ENCODE measurements at places on chromosomes 13 and 19.

GRCh38 chr19:53520163-53520546 lies 17.8 kb upstream of the ZNF331 start:
- no peak for DNase-seq

DNA sequence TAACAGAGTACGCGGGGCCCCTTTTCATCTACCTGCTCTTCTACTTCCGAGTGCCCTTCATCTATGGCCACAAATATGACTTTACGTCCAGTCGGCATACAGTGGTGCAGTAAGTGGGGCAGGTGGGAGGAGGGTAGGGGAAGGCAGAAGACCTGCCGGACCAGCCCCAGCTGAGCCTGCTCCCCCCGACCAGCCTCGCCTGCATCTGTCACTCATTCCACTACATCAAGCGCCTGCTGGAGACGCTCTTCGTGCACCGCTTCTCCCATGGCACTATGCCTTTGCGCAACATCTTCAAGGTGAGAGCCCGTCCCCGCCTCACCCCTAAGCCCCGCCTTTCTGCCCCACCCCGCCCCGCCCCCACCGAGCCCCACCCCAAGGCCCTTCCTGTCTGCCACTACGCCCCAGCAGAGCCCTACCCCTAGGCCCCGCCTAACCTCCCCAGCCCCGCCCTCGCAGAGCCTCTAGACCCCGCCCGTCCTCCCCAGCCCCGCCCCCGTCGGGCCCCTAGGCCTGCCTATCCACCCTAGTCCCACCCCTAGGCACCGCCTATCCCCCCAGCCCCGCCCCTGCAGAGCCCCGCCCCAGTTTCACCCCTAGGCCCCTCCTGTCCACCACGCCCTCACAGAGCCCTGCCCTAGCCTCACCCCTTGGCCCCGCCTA lies 7.7 kb downstream of the NDUFB7 start:
- no peak for DNase-seq

GRCh38 chr13:90534617-90535370 lies 812.7 kb upstream of the MIR17HG start:
- DNase-seq: no peak

- DNase-seq: peak; percentile 78
Observed at GRCh38 chr13:24271601-24272451, 37.6 kb upstream of the C1QTNF9 start.

GRCh38 chr19:29663861-29664752 lies 1.2 kb upstream of the PLEKHF1 start:
- no peak for DNase-seq

DNA sequence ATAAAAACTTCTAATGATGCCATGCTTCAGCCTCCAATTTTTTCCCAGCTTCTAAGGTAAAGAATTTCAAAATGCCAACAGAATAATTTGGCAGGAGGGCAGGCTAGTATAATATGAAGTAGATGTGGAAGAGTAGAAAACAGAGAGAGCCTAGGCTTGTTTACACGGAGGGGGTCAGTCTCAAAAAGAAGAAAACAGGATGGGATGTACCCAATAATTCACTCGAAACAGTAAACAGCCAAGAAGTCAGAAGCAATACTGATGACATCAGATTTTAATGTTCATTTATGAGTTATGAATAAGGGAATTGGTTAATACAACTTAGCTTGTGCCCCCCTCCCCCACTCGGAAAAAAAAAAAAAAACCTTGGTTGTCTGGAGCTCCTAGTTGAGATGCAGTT lies 422.5 kb downstream of the FOXO1 start:
- no peak for DNase-seq

GRCh38 chr19:32702010-32702409 lies 10.4 kb downstream of the NUDT19 start:
- no peak for DNase-seq

- peak; percentile 77 for DNase-seq
Observed at GRCh38 chr13:20924758-20925394, 22.3 kb upstream of the XPO4 start.

DNA sequence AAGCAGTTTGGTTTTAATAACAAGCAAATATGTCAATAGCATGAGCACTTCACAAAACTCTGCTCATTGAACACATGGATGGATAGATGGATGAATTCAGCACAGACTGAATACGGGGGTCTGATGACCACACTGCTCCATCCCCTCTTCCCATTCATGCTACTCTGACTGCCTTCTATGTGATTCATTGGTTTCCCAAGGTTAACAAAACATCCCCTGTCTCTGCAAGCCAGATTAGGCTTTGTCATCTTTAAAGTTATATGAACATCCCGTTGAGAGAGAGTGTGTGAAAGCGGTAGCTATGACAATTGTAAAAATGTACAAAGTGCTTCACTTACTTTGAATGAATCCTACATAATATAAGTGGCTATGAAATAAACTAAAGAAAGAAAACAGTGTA lies 252.5 kb downstream of the OXGR1 start:
- DNase-seq: no peak

- no peak for DNase-seq
Observed at GRCh38 chr19:38888876-38889275, 10.5 kb downstream of the SIRT2 start.

DNA sequence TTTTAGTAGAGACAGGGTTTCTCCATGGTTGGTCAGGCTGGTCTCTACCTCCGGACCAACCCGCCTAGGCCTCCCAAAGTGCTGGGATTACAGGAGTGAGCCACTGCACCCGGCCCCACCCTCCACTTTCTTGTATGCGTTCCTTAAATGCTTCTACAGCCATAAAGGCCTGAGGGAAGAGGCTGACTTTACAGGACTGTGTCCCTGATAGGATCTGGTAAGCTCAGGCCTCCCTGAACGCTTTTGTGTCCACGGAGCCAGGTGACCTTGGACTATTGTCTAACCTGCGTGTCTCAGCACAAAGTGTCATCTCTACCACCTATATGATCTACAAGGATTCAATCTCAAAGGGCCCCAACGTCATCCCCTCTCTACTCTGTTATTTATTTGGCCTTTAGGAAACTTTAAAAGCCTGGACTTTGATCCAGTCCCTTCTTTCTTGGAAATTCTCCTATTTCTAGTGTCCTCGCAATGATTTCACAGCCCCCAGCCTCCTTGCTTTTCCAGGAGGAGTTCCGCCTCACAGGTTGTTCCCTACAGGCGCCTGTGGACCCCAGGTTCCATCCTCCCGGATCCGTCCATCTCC lies 701 bp downstream of the ZNF552 start:
- DNase-seq: no peak

- peak; percentile 29 for DNase-seq
Observed at GRCh38 chr13:77698201-77699058, 943 bp downstream of the SLAIN1 start.

GRCh38 chr13:33610438-33611120 lies 207.4 kb upstream of the RFC3 start:
- DNase-seq: peak; percentile 70

- peak; percentile 29 for DNase-seq
Observed at GRCh38 chr19:2315818-2316353, 7.9 kb upstream of the LINGO3 start.

GRCh38 chr13:40168425-40169166 lies 497.8 kb downstream of the FOXO1 start:
- no peak for DNase-seq

GRCh38 chr19:11460207-11460606 lies 20.6 kb downstream of the ELAVL3 start:
- peak; percentile 35 for DNase-seq

Measured in CD8-positive, alpha-beta T cell (primary cell).